ENCODE measurements at places on chromosomes 11 and 22. TPM values are rescaled to one million over a fixed set of nuclear protein-coding genes. Genes with fewer than 3 reads are reported as not detected.
A peak's percentile ranks its signal among the peaks of the same experiment; 100 is the strongest.

GRCh38 chr11:1864831-1865665 lies 12.2 kb downstream of the LSP1 start:
- DNase-seq, result no peak

DNA sequence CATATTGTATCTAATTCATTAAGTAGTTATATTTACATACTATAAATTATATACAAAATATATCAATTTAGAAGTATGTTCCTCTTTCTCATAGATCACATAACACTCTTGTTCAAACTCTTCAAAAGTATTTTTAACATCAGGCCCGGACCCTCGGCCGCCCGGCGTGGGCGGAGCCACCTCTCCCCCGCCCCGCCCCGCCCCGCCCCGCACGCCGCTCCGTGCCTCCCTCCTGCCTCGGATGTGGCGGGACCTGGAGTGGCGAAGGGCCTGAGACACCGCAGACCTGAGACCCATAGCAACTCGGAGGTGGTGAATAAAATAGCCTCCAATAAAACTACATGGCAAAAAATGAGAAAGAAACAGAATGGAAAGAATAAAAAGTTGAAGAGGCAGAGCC lies 105.9 kb upstream of the BDNF start:
- no peak for DNase-seq

GRCh38 chr11:15761235-15761634 lies 595.1 kb downstream of the SOX6 start:
- no peak for DNase-seq

- DNase-seq, result no peak
Measured at GRCh38 chr22:22535662-22536061, 15.6 kb upstream of the ZNF280A start.

DNA sequence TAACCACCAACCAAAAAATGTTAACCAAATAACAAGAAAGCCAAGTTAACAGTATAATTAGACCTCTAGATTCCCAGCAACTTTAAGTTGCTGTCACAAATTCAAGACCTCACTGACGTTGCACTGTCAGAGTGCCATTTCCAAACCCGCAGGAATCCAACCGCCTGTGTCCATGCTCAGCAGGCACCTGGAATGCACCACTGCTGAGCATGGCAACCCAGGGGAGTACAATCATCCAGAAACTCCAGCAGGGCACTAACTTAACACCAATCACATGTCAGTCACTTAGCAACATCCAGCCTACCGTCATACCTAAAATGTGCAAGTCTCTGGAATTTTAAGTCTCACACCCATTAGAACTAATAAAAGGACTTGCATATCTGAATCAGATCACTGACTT lies 48.8 kb downstream of the SMCO4 start:
- DNase-seq, result no peak

DNA sequence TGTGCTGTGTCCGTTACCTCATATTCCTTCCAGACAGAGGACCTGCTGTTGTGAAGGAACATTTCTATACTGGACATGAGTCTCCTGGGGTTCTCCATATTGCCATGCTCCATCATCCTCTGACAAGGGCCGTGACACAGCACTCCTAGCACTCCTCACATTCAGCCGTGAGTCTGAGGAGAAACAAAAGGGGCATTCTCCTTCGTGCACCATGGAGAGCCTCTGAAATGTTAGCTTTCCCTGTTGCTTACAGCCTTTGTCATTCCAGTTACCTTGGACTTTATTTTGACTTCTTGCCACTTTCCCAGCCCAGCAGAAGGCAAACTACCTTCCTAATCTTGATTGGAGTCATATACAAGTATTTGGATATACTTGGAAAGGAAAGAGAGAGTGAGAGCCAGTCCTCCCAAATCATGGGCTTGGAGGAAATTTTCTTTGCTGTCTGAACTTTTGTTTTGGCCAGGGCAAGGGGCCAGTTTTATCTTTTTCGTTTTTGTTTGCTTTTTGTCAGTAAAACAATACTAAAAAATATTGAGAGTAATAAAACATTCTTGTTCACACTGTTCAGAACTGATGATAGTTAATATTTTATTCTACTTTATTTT lies 29.1 kb upstream of the TECTA start:
- no peak for DNase-seq

- no peak for DNase-seq
Measured at GRCh38 chr11:45017329-45017728, 66.6 kb upstream of the TP53I11 start.

DNA sequence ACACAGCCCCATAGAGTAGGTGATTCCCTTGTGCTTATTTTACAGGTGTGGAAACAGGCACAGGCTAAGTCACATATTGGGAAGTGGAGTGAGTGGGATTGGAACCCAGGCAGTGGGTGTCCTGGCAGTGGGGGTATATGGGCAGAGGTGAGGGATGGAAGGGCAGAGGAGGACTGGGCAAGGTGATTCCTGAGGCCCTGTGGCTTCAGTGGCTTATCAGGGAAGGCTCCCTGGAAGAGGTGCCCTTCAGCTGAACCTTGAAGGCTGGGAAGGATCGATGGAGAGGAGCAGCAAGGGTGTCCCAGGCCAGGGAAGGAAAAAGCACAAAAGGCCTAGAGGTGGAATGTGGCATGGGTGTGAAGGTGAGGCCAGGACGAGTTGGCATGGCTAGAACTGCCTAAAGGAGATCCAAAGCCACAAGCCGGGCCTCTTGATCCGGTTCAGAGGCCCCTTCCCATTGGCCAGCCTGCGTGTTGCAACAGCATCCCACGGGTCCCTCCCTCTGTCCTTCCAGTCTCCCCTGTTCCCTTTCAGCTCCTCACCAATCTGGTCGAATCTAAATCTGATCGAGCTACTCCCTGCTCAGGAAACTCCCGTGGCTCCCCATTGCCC lies 41.7 kb downstream of the MCM5 start:
- no peak for DNase-seq

GRCh38 chr11:48005831-48006270 lies 25.5 kb downstream of the PTPRJ start:
- no peak for DNase-seq

DNA sequence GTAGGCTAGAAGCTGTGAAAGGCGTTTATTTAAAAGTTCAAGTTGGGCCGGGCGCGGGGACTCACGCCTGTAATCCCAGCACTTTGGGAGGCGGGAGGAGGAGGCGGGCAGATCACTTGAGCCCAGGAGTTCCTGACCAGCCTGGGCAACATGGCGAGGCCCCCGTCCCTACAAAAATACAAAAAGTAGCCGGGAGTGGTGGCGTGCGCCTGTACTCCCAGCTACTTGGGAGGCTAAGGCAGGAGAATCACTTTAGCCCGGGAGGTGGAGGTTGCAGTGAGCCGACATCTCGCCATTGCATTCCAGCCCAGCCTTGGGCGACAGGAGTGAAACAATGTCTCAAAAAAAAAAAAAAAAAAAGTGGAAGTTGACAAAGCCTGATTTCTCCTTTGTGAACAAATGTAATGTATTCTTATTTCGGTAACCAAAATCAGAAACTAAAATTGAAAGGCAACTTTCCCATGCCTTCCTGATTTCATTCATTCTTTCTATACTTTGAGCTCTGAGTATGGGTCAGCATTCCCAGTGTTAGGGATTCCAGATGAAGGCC lies 825 bp downstream of the PTPMT1 start:
- no peak for DNase-seq

DNA sequence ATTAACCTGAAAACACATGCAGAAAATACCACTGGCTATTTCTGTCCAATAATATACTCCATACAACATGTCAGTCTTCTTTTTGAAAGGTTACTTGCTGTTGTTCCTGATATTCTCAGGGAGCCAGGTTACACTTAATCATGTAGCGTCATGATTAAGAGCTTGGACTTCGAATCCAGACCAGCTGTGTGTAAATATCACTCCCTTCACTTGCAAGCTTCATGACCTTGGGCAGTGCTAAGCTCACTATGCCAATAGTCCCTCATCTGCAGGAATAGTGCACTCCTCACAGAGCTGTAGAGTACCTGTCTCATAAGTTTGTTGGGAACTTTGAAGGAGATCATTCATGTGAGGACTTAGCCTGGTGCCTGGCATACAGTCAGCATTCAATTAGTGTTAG lies 1.9 kb downstream of the HTR3B start:
- peak; percentile 14 for DNase-seq

GRCh38 chr11:62905927-62906531 lies 15.1 kb downstream of the CHRM1 start:
- peak; percentile 82 for DNase-seq

DNA sequence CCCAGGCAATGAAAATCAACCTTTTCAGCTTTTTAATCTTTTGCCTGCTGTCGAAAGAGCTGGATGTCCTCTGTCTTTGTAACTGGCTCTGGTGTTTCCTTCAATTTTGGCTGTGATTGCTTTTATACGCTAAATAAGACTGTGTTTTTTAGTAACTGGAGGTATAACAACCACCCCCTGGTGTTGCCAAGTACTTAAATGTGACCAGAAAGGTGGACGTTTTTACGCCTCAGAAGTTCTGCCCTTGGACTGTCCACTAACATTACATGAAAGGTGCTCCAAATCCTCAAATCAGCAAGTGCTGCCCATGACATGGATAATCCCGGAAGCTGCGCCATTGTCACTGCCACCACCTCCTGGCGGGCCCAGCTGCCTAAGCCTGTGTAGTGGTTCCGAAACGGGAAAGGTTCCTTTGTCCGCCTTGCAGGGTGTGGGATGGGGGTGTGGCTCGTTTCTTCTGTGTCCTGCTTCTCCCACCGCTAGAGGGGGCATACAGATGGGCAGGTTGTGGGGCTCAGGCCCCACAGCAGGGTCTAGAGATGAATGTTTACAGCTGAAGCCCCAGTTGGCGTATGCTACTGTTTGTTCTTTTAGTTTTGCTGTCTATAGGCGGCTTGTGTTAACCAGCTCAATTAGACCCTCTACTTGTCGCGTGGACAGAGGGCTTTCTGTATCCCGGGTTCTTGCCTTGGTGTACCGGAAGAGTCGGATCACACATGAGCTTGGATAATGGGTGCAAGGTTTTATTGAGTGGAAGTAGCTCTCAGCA lies 82.2 kb upstream of the SEPTIN5 start:
- DNase-seq, result no peak

DNA sequence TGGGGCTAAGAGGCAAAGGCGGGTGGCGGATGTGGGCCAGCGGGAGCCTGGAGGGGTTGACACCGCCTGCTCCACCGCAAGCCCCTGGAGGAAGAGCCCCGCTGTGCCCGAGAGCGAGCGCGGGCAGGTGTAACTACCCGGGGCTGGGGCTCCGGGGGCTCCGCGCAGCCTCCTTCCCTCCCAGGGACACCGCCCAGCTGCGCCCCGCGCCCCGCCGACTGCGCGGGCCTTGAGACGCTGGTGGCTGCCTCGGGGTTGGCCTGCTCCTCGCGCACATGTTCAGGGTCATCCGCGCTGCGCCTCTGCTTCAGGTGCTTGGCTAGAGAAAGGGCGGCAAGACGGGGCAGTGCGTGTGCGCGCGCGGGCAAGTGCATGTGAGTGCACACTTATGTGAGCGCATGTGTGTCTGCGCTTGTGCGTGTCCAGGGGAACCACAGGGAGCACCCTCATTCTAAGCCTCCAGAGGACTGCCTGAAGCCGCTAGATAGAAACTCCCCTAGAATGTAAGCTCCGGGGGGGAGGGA lies 197.5 kb upstream of the TMEM45B start:
- no peak for DNase-seq

DNA sequence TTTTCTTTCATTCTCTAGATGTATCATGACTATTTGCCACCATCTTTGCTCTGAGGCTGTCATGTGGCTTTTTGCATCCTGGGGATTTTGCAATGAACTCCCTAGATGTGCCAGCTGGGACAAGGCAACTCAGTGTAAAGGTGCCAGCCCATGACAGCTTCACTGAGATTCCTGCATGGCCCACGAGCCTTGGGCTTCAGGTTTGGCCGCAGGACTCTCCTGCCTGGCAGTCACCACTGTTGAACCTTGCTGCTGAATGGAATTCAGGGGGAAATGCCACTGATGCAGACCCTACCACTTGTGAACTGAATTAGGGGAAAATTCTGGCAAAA lies 385.2 kb downstream of the SOX6 start:
- no peak for DNase-seq

Gene UBASH3B
- total RNA-seq, result 7.4 TPM

Gene TEAD1
- total RNA-seq, result 88.8 TPM

Gene SLC22A6
- total RNA-seq, result not detected

Gene PLAAT5
- 1.7 TPM for total RNA-seq

Gene GRIK4
- total RNA-seq, result 2.9 TPM

Gene CADM1
- 20.3 TPM for total RNA-seq

Gene DERL3
- total RNA-seq, result 6.2 TPM

Gene CRYBA4
- not detected for total RNA-seq

Gene ZBTB16
- 85.4 TPM for total RNA-seq

Gene DUSP8
- 35.6 TPM for total RNA-seq

Gene AIFM3
- total RNA-seq, result 8.3 TPM

Data from mucosa of gallbladder (tissue), 1 donor.